ENCODE measurements at places on chromosomes 3 and 15.

DNA sequence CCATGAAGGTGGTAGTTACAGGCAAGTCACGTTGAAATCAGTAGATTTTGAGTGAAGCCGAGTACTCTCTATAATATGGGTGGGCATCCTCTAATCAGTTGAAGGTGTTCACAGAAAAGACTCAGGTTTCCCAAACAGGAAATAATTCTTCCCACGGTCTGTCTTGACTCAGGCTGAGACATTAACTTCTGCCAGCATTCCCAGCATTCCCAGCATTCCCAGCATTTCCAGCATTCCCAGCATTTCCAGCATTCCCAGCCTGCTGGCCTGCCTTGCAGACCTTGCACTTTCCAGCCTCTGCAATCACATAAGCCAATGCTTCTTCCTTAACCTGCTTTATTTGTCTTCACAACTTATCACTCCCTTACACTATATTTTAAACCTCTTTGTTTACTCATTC, 542.3 kb upstream of the ROBO2 start:
- no peak for DNase-seq

DNA sequence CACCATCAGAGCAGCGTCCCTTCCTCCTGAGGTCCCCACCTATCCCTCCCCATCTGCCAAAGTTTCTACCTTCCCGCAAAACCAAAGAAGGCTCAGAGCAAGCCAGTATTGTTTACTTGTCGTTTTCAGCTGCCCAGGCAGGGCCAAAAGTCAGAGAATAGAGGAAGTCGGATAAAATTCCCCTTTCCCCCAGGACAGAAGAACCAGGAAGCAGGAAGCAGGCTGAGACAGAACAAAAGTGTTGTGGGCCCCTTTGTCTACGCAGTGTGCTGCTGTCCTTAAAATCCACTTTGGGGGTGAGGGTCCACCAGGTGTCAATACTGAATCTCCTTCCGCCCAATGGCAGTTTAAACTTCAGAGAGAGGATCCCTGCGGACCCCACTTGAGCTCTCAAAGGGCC, 18.5 kb upstream of the RPL32 start:
- no peak for DNase-seq

DNA sequence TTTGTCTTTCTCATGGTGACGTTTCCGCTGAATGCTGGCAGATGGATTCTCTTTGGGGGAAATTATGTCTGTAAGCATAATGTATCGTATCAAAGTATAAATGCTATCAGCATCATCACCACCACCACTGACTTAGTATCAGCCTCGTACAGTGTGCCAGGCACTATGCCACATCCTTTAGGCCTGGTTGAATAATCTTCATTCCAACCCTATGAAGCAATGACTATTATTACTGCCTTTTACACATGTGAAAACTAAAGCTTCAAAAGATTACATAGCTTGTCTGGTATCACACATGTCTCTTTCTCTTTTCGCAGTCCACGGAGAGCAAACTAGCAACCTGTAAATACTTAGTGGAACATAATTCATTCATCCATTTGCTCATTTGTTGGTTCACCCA, 166.7 kb upstream of the PRICKLE2 start:
- no peak for DNase-seq

GRCh38 chr3:30155755-30156154, 450.6 kb upstream of the TGFBR2 start:
- no peak for DNase-seq

GRCh38 chr15:68271854-68272471, 5.6 kb upstream of the FEM1B start:
- DNase-seq = no peak

GRCh38 chr3:54928046-54928770, at the start of gene LRTM1:
Gene LRTM1 (minus strand): TSS chr3:54928059. CDS start chr3:54927911, 148 bp downstream.
- DNase-seq = no peak

- DNase-seq = no peak
These were observed 95.2 kb downstream of the KBTBD8 start for GRCh38 chr3:67093305-67093704.

GRCh38 chr3:47342812-47343211, 38.0 kb upstream of the PTPN23 start:
- DNase-seq = no peak

GRCh38 chr3:76096036-76096435, 310.7 kb upstream of the ZNF717 start:
- no peak for DNase-seq

- no peak for DNase-seq
These were observed 26.4 kb downstream of the GRIP2 start for GRCh38 chr3:14513566-14514322.

- no peak for DNase-seq
These were observed 85.4 kb upstream of the TLE3 start for GRCh38 chr15:70182858-70183695.

DNA sequence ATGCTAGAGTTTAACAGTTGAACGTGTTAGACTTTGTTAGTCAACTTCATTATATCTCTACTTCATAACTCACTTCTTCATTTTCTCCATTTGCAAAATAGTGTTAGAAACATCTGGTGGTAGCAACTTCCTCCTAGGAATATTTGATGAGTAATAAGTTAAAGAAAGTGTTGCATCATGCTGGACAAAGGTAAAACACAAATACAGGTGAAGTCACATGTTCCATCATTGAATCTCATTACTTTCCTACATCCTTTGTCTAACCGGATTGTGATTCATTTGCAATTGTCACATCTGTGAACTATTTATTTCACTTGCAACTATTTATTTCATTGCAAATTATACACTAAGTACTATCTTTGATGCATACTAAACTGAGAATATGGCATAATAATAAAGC, 186.5 kb downstream of the TUSC7 start:
- no peak for DNase-seq

- no peak for DNase-seq
These were observed 419.1 kb downstream of the TIGIT start for GRCh38 chr3:114712728-114713492.

GRCh38 chr3:188583341-188584161, 429.6 kb downstream of the LPP start:
- DNase-seq = no peak

GRCh38 chr3:168817177-168817576, 721.5 kb upstream of the GOLIM4 start:
- no peak for DNase-seq

DNA sequence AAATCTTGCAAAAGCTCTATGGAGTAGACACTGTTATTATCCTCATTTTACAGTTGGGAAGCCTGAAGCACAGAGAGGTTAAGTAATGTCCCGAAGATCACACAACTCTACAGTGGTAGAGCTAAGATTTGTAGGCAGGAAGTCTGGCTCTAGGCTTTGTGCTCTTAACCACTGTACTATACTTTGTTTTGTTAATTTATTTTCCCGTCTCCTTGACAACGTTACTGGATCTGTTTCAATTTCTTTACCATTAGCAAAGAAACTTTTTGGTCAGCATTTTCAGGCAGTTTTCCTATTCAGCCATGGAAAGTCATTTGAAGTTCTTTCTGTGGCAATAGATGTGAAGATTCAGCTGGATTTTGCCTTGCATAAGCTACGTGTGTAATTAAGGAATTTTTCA, 51.7 kb downstream of the OTOL1 start:
- DNase-seq = no peak

GRCh38 chr3:139234491-139234890, 109.3 kb upstream of the MRPS22 start:
- no peak for DNase-seq

GRCh38 chr15:41967506-41968206, 4.7 kb downstream of the EHD4 start:
- no peak for DNase-seq

DNA sequence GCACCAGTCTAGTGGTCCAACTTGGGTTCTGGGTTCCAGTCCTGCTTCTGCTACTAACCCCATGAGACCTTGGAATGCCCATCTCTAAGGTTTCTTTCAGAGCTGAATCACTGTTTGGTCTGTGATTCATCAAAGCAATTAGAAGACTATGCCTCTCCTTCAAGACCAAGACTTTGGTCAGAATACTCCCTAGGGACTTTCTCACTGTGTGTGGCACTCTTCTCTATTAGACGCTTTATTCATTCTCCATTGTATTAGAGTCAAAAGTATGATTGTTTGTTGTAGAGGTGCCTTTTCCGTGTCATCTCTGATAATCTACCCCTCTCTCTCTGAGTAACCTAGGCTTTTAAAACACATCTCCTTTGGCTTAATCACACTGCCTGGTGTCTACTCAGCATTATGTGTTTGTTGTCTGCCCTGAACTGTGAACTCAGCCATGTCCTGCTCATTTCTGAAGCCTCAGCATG, 90.5 kb downstream of the LPP start:
- no peak for DNase-seq

DNA sequence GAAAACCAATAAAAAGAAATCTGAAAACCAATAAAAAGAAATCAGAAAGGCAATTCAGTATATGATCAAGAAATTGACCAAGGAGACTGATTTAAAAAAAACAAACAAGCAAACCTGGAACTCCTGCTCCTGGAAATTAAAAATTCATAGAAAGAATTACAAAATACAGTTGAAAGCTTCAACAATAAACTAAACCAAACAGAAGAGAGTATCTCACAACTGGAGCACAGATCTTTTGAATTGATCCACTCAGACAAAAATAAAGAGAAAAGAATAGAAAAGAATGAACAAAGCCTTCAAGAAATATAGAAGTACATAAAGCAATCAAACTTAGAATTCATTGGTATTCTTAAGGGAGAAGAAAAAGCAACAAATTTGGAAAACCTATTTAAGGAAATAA, 271.4 kb downstream of the MBNL1 start:
- DNase-seq = no peak

GRCh38 chr15:55928955-55929354, 64.5 kb downstream of the NEDD4 start:
- no peak for DNase-seq

DNA sequence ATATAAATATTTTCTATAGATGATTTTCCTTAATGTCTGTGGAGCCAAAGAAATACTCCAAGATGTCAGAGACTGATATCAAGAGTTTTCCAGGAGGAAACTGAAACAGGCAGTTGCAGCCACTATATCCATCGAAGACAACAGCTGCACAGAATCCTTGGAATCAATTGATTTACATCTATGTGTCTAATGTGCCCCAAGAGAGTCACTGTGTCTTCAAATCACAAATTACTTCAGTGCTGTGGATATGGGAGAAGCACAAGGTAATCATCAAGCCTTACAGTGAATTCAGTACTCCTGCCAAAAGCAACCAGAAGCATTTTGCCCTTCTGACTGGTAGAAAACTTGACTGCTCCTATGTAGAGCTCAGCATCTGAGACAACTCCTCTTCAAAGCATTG, 51.1 kb downstream of the CPNE4 start:
- DNase-seq = no peak

- no peak for DNase-seq
These were observed 254.8 kb downstream of the ZBTB20 start for GRCh38 chr3:114892131-114892879.

- DNase-seq = no peak
These were observed 112.5 kb downstream of the ADAMTS9 start for GRCh38 chr3:64575211-64575844.

- no peak for DNase-seq
These were observed 102.2 kb downstream of the COL6A6 start for GRCh38 chr3:130619196-130619595.

GRCh38 chr3:23594894-23595670, 210.7 kb upstream of the UBE2E1 start:
- DNase-seq = no peak

- DNase-seq = no peak
These were observed 663 bp downstream of the PDCD10 start for GRCh38 chr3:167733961-167734497.

GRCh38 chr15:100196326-100197058, 145.3 kb downstream of the ADAMTS17 start:
- DNase-seq = no peak

DNA sequence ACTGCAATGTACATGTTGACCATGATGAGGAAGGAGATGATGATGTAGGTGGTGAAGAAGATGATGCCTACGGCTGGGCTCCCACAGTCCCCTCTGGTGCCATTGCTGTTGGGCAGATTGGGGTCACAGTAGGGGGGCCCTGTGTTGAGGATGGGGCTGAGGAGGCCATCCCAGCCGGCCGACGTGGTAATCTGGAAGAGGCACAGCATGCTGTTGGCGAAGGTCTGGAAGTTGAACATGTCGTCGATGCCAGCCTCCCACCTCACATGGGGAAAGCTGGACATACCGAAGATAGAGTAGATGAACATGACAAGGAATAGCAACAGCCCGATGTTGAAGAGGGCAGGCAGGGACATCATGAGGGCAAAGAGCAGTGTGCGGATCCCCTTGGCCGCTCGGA, 48.6 kb upstream of the SCN5A start:
- DNase-seq = no peak

- no peak for DNase-seq
These were observed 263.5 kb upstream of the TPRG1 start for GRCh38 chr3:188908002-188908850.

DNA sequence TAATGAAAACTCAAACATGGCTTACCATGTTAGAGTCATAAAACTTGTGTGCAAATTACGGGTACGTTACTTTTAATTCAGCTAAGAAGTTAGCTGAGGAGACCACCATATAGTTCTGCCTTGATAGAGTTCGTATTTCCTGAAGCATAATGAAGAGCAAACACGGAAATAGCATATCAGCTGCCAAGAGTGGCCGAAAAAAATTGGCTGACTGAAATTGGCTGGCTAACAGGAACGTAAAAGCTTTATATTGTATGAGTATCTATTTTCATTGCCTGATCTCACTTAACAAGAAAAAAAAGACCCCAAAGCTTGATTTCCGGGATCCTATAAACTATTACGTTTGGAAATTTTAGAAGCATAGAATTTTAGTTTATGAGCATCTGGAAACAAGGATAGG, 1222.9 kb downstream of the ZPLD1 start:
- DNase-seq = no peak

DNA sequence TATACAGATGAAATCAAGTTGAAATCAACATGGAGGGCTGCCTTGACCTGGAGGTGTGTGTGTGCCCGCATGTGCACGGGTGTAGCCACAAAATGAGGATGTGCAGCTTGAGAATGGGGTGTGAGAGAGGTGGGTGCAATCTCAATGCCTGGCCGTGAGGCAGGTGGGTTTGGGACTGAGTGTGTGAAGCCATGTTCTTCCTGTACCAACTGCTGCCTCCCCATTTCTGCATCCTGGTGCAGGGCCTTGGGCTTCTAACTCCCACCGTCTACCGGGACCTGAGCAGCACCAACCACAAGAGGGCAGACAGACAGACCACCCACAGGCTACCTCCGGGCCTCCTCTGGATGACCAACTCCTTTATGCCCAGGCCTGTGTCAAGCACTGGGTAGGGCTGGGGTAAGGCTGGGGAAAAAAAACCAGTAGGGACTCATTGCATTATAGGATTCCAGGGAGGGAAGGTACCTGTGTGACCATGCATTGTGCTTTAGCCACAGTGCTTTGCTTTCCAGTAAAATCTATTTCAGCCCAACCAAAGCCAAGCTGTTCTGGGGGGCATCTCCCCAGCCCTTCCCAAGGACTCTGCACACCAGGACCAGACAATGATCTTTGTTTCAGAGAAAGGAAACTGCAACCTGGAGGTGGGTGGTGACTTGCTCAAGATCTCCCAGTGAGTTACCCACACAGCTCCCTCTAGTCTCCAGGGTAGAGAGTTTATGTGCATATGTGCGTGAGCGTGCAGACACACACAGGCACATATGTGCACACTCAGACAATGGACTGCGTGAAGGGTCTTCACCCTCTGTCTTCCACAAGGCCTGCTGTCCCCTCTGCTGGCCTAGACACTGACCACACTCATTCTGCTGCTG, 162.2 kb upstream of the TLE3 start:
- no peak for DNase-seq

Measured in activated gamma-delta T cell treated with anti-CD3 and anti-CD28 coated beads, Interleukin-2, amount 50 U/mL, for 16 hours (primary cell).